ENCODE measurements at places on chromosomes 12 and 14. TPM values are rescaled to one million over a fixed set of nuclear protein-coding genes. Genes with fewer than 3 reads are reported as not detected.

Gene POTEG
- not detected for total RNA-seq

Gene IQSEC3
- total RNA-seq = 0.97 TPM

- H3K27ac ChIP-seq = no peak overlapping the region
- no peak for DNase-seq
- H3K4me1 ChIP-seq = no peaks in the 10 kb centered on the region
- H3K4me3 ChIP-seq = no peak overlapping the region
These were observed 59.6 kb upstream of the SCN8A start for GRCh38 chr12:51531284-51531977.

Gene PXMP2
- total RNA-seq = 19.9 TPM

DNA sequence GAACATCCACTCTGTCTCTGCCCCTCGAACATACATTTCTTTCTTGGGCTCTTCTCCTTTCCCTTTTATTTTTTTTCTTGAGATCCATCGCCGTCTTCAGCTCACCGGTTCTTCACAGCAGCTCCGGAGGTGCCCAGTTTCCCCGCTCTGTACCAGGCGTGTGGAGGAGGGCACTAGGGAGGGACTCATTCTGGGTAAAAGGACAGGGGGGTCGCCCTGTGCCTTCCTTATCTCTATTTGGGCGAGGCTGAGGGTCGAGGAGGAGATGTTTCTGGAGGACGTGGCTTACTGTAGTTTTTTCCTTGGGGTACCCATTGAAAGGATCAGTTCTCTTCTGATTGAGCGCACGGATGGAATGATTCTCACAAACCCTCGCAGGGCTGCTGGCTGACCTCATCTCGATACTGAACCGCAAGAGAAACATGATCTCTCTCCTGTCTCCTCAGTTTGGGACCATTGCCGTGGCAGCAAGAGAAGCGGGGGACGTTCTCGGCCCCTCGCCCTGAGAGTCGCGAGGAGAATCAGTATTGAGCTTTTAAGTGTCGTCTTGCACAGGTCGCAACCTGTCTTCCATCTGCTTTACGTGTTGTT is 386 bp downstream of the LIN52 start:
- no peaks in the 10 kb centered on the region for H3K36me3 ChIP-seq
- peak overlapping the region; percentile 83 for H3K27ac ChIP-seq
- DNase-seq = peak; percentile 17

- no peaks in the 10 kb centered on the region for H3K4me1 ChIP-seq
- H3K4me3 ChIP-seq = no peak overlapping the region
- H3K27ac ChIP-seq = no peak overlapping the region
- no peaks in the 10 kb centered on the region for H3K36me3 ChIP-seq
- DNase-seq = no peak
These were observed 123.9 kb downstream of the ADAMTS20 start for GRCh38 chr12:43428088-43428600.

- H3K36me3 ChIP-seq = no peaks in the 10 kb centered on the region
- no peak overlapping the region for H3K27ac ChIP-seq
- DNase-seq = no peak
These were observed 145.6 kb upstream of the SLCO1B1 start for GRCh38 chr12:20985399-20985798.

Gene KLHL42
- 2.2 TPM for total RNA-seq

DNA sequence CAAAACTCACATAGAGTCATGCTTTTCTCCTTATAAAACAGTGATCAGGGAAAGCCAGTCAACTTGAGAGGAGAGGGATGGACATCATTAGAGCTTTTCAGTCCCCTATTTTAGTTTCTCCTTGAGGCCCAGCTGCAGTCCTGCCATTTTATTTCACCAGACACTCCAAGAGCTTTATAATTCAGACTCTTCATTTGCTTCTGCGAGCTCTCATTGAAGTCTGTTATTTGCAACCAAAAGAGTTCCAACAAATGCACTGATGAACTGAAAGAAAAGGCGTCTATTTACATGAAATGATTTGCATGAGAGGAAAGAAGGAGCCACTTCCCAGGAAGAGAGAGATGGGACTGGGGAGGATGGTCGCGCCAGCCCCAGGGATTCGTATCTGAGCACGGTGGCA is 86.8 kb downstream of the NDUFA12 start:
- H3K36me3 ChIP-seq = no peaks in the 10 kb centered on the region
- H3K4me1 ChIP-seq = no peaks in the 10 kb centered on the region
- no peak overlapping the region for H3K27ac ChIP-seq
- no peak overlapping the region for H3K4me3 ChIP-seq
- DNase-seq = no peak

Gene DCAF5
- total RNA-seq = 86.3 TPM

DNA sequence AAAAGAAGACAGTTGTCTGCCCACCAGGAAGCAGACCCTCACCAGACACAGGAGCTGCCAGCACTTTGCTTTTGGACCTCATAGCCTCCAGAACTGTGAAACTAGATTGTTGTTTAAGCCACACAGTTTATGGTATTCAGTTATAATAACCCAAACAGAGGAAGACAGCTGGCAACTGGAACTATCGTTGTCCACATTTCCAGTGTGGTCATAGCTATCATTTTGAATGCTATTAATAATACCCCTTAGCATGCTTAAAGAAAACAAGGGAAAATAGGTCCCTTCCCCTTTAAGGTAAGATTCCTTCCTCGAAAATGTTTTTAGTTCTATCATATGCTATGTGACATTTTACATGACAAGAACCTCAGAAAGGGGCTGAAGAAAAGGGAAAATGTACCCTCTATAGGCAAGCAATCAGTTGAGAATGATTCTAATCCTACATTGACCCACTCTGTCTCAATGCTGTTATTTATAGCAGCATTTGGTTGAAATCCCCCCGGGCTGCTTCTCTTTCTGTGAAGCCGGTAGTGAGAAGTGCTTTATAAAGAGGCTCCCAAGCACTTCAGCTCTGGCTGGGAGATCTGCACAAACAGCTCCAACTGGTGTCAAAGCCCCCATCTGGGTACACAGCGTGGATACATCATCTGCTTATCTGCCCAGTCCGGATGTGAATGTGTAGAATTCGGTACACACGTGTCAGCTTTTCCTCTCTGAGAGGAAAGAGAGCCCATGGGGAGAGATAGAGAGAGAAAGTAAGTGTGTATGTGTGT is 221.2 kb upstream of the FLRT2 start:
- no peak for DNase-seq
- H3K36me3 ChIP-seq = no peaks in the 10 kb centered on the region
- no peak overlapping the region for H3K4me3 ChIP-seq
- no peaks in the 10 kb centered on the region for H3K4me1 ChIP-seq
- H3K27me3 ChIP-seq = no peaks in the 10 kb centered on the region

DNA sequence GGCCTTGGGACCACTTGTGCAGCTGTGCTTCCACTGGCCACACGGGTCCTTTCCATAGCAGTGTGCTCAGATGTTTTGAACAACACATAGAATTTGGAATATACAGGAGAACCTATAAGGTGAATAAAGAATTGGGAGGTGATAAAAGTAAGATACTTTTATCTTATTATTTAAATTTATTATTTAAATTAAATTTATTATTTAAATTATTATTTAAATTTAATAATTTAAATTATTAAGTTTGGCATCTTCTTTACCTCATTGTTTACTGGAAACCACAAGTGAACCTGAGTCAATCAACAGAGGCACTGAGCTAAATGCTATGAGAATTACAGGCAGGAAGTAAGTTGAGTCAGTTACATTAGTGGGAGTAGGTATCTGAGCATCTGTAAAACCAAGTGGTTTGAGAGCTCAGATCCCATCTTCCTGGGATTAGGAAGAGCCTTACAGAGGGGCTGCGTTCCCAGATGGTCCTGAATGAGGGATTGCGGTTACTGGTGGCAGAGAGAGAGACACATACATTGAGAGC is 103.1 kb downstream of the ESR2 start:
- H3K27ac ChIP-seq = no peak overlapping the region
- DNase-seq = no peak
- H3K4me3 ChIP-seq = no peak overlapping the region
- H3K36me3 ChIP-seq = no peaks in the 10 kb centered on the region

DNA sequence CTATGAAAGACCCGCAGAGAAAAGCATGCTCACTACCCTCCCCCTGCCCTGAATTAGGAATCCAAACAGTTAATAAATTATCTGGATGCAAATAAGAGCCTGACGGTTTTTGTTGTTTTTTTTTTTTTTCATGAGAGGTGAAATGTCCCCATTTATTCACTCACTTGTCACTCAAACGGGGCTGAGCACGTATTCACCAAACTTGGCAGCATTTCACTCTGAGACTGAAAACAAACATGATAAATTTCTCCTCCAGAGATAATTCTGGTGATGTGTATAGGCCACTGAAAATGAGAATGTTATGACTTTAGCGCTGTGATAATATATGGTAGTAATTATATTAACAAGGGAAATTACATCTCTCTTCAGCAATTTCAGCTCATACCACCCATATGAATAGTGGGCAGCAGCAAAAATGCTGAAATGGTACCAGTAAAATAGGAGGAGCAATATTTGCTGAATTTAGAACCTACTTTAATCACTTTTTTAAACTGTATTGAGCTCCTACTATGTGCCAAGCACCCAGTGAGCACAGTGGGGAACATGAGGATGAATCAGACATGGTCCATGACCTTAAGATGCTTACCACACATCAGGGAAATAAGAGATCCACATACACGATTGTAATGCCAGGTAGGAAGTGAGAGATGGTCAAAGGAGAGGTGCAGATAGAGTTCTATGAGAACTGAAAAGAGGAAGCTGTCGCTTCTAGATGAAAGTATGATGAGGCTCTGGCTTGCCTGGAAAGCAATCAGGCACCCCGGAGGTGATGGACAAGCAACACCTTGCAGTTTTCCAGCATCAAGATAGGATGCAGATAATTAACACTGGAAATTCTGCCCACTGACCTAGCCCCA is 286.5 kb upstream of the TMPO start:
- no peaks in the 10 kb centered on the region for H3K36me3 ChIP-seq
- no peak overlapping the region for H3K4me3 ChIP-seq
- no peak overlapping the region for H3K27ac ChIP-seq

DNA sequence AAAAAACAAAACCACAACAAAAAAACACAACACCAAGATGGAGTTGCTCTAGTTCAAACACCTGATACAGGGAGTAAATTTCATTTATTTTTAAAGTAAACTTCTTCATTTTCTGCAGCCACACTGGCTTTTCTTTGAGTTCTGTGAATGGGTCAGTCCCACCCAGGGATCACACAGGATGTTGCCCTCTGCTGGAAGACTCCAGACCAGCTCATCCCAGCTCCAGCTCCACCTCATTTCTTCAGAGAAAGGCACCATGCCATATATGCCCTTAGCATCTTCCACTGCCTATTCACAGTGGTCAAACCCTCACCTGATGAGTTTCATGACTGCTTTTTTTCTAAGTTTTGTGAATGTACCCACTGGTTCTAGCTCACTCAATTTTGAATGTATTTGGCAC is 8.0 kb downstream of the GLIPR1 start:
- no peak for DNase-seq
- peaks cover 3% of the 10 kb centered on the region for H3K4me1 ChIP-seq
- peaks cover 16% of the 10 kb centered on the region for H3K36me3 ChIP-seq
- H3K27ac ChIP-seq = no peak overlapping the region
- no peaks in the 10 kb centered on the region for H3K27me3 ChIP-seq
- H3K4me3 ChIP-seq = no peak overlapping the region

Gene TMEM52B
- not detected for total RNA-seq

Gene TSHR
- not detected for total RNA-seq

- DNase-seq = no peak
- no peaks in the 10 kb centered on the region for H3K36me3 ChIP-seq
- no peak overlapping the region for H3K4me3 ChIP-seq
These were observed 16.8 kb downstream of the SCAF11 start for GRCh38 chr12:45973526-45973925.

- no peaks in the 10 kb centered on the region for H3K36me3 ChIP-seq
- H3K4me3 ChIP-seq = no peak overlapping the region
- H3K27ac ChIP-seq = no peak overlapping the region
- DNase-seq = peak; percentile 39
- no peaks in the 10 kb centered on the region for H3K4me1 ChIP-seq
These were observed 181.3 kb upstream of the FKBP4 start for GRCh38 chr12:2613326-2614073.

Gene PKP2
- 4.4 TPM for total RNA-seq

DNA sequence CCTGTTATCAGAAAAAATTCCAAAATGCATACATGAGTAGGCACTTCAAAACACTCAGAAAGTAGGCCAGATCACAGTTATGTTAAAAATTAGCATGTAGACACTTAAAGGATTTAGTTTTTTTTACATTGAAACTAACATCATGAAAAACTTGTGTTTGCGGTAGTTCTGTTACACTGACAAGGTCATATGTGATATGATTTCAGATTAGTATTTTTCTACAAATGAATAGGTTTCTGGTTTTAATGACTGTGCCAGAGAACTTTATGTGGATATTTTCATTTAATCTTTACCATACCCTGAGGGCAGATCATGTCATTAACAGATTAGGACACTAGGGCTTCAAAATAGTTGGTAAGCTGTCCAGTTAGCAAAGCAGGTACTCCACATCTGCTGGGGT is 20.7 kb downstream of the YARS2 start:
- H3K4me1 ChIP-seq = no peaks in the 10 kb centered on the region
- H3K4me3 ChIP-seq = no peak overlapping the region
- no peak overlapping the region for H3K27ac ChIP-seq
- DNase-seq = no peak
- H3K27me3 ChIP-seq = no peaks in the 10 kb centered on the region

DNA sequence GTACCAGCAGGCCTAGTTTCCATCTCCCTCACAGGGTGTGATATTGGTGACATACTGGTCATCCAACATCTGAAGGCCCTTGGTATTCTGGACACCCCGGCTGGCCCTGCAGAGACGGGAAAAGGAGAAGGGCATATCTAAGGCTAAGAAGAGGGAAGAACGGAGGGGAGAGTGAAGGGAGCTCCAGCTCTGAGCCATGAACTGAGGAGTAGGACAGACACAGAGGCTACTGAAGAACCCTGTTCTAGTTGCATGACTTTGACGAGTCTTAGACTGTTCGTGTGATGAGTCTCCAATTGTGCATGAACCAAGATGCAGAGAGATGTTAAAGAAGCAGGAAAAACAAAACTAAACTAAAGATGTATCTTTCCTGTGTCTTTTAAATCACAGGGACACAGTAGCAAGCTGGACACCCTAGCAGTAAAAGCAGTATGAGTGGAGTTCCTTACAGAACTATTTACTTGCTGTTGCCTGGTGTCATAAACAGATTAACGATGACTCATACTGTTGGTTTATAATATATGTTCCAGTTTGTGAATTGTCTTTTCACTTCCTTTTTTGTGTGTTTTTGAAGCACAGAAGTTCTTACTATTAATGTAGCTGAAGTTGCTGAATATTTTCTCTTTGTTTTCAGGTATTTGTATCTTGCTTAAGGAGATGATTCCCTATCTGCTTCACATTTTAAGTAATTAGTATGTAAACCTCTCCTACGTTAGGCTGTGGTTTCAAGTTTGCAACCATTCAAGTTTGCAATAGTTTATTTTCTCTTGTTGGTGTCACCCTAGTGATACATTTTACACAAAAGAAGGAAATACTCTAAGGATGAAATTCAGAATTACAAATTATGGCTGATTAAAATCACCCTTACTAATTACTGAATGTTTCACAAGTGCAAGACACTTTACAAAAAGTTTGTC is 15.7 kb downstream of the FAR2 start:
- no peak overlapping the region for H3K4me3 ChIP-seq
- no peak overlapping the region for H3K27ac ChIP-seq
- no peaks in the 10 kb centered on the region for H3K4me1 ChIP-seq
- DNase-seq = no peak

All from psoas muscle (tissue), 8 donors.